RWPE1 (cell line): ENCODE measurements at places on chromosomes 1 and 21.

DNA sequence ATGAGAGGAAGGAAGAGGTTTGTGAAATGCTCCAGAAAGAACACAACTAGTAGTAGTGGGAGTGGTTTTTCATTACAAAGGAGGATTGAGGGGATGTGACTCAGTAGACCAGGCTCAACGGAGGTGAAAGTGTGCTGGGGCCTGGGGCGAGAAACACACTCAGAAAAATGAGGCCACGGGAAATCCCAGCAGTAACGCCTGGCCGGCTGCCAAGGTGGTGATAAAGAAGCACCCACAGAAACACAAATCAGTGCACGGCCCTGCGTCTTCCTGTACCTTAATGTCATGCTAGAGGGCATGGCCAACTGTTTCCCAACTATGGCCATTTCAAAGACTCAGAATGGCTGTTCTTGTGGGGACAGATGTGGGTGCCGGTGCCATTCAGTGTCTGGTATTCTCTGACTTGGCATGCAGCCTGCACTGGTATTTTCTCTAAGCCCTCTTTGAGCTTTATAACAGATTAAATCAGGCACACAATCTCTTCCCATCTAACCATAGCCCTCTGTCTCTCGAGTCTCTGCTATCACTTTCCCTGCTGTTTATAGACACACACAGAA lies 38.2 kb downstream of the URB2 start:
- DNase-seq: peak; percentile 81

- DNase-seq: no peak
These were observed 198.2 kb downstream of the LRRC7 start for GRCh38 chr1:69765951-69766350.

- peak; percentile 44 for DNase-seq
These were observed 17.1 kb upstream of the CCDC190 start for GRCh38 chr1:162878000-162878596.

- peak; percentile 48 for DNase-seq
These were observed 231.3 kb upstream of the PLXNA2 start for GRCh38 chr1:208475449-208475848.

- DNase-seq: peak; percentile 16
These were observed 141.4 kb downstream of the SYF2 start for GRCh38 chr1:25090707-25091422.

- DNase-seq: no peak
These were observed 2.2 kb upstream of the LYPD8 start for GRCh38 chr1:248757784-248758195.

- no peak for DNase-seq
These were observed 35.2 kb upstream of the KCNJ15 start for GRCh38 chr21:38221594-38221993.

DNA sequence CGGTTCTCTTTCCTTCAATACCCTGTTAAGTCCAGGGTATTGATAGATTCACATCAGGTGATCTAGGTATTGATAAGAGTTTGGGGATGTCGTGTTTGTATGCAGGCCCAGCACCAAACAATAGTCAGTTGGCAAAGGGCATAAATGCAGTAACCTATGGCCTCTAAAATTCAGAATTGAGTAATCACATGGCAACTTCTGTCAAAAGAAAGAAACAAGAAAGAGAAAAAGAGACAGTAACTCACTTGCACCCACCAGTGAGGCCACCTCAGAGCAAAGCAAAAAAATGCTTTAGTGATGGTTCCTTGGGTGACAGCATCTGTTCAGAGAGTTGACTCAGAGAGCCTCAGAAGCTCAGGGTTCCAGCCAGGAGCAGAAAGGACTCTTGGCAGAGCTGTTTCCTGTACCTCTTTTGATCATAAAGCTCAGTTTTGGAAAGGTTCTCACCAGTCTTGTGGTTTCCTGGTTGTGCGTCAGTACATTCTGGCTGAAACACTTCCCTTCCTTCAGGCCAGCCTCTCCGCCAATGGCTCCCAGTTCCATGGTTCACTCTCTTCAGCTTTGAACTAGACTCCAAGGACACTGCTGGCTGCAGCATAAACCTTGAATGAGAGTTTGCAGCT lies 70.1 kb upstream of the GORAB start:
- no peak for DNase-seq

DNA sequence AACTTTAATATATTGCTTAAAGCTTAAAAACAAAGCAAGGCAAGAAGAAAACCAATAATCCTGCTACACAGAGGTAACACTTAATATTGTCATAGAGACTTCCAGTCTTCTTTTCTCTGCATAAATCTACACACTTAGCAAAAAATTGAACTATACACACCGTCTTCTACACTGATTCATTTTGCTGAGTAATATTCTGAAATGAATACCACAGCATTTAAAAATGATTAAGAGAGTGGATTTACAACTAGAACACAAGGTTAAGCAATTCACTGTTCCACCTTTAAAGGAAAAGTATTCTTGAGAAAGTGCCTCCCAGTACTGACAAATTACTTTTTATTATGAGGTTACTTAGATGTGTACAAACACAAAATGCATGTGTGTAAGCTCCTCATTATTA lies 22.2 kb upstream of the ITPKB start:
- DNase-seq: no peak
